ENCODE measurements at places on chromosomes 5 and 9.

- no peak for DNase-seq
These were observed 46.1 kb downstream of the PTTG1 start for GRCh38 chr5:160467555-160468362.

DNA sequence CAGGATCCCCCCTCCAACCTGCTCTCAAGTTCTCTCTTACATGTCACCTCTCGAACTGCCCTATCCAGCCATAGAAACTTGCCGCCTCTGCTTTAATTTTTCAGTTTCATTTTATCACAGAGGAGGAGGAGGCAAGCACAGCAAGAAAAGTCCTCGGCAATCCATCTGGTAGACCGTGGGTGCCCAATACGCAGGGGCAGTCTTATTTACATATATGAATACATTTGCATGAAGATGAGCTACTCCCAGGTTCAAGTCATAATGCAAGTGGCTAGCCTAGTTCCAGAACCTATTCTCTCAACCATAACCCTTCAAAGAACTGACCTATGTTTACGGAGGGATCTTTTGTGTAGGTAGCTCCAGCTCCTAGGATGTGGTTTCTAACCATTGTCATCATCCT is 223.2 kb upstream of the PANK3 start:
- DNase-seq = no peak

- DNase-seq = no peak
These were observed 91.1 kb downstream of the TRIO start for GRCh38 chr5:14234204-14234603.

GRCh38 chr9:134275375-134275774 is 50.9 kb upstream of the RXRA start:
- DNase-seq = no peak

DNA sequence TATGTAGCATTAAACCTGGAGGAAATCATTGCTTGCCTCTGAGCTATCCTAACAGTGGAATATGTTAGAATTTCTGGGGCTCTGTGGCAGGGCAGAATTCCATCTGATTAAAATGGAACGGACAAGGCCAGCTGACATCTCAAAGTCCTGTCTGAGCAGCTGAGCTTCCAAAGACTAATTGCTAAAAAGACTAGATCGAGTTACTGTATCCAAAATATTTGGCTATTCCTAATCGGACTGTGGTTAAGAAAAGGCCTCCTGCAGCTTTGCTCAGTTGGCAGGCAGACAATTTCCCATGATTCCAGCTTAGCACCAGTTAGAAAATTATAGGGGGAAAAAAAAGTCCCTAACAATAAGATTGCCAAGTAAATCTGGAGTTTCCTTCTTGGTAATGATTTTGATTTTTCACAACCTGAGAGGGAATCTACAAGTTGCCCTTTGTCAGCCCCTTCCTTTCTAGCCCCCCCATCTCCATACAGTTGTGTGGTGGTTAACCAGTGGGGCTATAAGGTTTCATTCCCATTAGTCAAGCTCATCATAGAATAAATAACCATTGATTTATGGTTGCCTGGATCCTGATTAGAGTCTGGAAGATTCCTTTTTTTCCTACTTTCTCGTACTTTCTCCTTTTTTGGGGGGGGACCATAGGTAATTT is 26.4 kb downstream of the PTGR1 start:
- no peak for DNase-seq
